ENCODE measurements at places on chromosomes 3 and 15.

- no peak for DNase-seq
These were observed 26.6 kb downstream of the CGGBP1 start for GRCh38 chr3:88032245-88032644.

DNA sequence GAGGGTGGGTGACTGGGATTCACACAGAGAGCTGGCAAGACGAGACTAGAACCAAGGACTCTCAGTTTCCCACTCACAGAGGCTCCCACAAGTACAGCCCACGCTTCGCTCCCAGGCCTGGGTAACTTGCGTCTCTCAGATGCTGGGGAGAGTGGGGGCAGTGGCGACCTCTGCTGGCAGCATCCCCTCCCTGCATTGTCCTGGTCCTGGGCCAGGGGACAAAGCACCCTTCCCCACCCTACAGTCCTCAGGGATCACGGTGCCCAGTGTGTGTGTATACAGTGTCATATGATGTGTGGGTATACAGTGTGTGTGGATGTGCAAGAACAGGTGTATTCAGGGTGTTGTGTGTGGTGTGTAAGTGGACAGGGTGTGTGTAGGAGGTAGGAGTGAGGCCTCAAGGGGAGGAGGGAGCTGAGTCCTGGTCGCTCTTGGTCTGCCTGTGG, 12.8 kb downstream of the VILL start:
- no peak for DNase-seq

DNA sequence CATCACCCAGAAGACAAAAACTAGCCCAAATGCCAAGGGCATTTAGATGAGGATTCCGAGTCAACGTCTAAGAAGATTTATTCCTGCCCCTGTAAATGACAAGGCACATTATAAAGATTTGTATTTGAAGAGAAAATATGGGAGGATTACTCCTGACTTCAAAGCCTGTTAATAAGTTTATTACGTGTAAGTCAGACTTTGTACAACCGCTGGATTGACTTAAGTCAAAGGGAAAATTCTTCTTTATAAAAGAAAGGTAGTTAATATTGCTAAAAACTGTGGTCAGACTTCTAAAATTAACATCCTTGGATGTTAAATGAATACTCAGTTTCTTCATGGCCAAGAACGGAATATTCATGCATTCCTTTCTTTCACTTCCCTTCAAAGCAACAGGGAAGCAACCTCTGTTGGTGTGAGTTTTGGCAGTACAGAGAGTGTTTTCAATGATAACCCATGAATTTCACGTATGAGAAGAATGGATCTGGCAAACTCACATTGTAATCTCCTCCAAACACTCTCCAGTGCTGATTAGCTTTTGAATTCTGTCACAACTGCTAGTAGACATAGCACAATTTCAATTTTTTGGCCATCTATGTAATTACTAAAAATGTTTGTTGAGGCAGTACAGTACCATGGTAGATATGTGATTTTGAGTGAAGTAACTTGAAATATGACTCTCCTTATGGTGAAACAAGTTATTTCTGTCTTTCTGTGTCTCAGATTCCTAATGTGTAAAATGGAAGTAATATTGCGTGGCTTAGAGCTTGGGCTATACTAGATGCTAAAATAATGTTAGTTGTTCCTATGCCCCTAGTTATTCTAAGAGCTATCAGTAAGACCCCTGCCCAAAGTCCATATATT, 62.0 kb downstream of the PLD1 start:
- DNase-seq = no peak

DNA sequence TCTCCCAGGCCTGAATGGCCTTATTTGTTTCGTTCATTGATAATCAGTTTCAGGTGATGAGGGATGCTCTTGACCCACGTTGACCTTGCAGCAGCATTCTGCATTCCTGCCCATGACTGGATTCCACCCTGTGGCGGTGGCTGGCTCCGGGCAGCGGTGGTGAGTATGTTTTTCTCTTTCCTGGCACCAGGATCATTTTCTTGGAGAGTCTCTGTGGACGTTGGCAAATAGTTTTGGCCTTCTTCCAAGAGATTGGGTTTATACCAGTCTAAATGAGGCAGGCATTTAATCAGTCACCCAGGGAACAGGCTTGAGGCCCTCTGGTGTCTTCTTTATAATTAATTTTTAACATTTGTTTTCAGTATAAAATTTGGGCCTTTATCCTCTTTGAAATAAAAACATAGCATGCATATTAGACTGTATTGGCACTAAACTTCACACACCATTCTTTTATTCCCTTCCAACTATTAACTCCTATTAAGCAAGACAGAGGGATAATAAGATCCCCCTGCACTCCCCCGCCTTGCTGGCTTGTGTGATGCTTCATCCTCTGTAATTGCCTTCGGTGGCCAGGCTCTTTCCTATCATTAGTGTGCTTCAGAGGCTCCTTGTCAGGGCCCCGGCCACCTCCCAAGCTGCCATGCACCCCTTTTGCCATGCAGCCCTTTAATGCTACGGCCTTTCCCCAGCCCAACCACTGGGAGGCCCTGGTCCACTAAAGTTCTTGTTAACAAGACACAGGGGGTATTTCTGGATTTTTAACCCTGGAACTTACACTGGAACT, 176.2 kb upstream of the TOPAZ1 start:
- DNase-seq = peak; percentile 62

GRCh38 chr15:70378126-70379031, 280.7 kb upstream of the TLE3 start:
- DNase-seq = peak; percentile 80

GRCh38 chr3:123092243-123092642, 25.4 kb downstream of the PDIA5 start:
- no peak for DNase-seq

DNA sequence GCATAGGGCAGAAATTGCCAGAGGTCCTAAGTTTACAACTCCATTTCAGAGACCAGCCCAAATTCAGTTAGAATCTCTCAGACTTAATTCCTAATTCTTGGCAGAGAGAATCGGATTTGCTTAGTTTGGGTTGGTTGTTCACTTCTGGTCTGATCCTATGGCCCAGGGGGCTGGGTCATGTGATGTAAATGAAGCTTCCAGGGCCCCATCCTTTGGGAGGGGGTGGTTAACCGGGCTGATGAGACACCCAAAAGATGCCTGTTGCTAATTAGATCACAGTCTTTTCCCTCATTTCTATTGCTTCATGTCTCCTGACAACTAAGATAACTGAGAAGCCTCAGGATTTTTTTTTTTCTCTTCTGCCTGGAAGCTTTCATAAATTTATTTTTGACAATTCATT, 11.1 kb upstream of the ZNF620 start:
- DNase-seq = no peak

DNA sequence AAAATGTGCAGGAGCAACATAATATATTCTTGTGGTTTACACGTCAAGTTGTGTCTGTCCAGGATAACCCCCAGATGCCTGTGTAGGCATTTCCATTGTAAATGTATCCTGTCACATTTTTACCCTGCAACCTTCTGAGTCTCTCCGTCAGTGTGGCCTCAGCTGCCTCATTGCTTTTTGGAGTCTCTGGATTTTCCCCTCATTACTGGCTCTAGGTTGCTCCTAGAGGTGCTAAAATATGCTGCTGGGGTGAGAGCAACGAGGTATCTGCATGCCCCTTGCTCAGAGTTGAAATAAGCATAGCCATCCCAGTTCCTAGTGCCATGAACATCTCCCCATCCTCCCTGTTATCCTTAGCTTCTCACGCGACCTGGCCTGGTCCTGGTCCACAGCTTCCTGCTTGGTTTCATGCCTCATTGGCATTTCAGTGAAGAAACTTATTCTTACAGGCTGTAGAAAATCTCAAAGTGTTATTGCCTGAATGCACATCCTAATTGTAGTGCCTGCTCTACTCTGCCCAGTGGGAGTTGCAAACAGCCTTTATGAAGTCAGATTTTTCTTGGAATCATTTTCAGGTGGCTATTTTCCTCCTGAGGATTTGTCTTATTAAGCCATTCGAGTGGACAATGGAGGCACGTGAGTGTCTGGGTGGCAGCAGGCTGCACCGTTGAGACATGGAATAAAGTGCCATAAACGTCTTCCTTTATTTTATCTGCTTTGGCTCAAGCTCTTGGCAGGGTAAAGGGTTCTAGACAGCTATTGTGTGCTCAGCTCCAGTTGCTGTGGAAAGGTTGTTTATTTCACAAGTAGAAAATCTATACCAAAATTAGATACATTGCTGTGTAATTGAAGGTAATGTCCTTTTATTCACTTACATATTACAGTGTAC, 33.2 kb downstream of the OXNAD1 start:
- no peak for DNase-seq

DNA sequence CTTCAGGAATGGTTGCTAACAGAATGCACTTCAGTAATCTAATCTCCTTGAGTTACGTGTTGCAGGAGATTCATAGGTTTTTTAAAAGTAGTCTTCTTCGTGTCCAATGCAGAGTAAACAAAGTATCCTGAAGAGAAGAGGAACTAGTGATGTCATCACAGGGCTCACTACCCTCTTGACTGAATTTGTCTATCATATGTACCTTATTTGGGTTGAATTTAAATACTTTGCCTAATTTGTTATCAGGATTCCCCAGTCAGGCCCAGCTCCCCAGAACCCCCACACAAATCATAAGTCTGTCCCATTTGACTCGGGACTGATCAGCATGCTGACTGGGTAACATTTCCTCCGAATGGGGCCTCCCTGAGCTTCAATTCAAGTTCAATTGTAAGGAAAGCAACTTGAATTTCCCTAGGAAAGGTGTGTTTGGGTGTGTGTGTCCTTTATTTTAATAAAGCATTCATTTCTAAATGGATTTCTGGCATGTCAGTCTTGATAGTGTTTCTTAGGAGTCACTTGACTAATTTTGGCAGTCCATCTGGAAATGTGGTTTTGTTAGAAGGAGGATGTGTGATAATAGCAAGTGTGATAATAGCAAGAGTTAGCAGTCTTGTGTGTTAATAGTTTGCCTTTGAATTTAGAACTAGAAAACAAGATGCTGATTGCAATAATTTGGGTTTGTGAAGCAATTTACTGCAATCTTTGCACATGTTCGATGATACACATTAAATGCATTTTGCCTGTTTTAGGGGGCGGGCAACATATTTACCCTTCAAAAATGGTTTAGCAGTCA, 21.9 kb downstream of the OXNAD1 start:
- DNase-seq = no peak

GRCh38 chr3:23404246-23404645, 201.1 kb downstream of the UBE2E2 start:
- no peak for DNase-seq

DNA sequence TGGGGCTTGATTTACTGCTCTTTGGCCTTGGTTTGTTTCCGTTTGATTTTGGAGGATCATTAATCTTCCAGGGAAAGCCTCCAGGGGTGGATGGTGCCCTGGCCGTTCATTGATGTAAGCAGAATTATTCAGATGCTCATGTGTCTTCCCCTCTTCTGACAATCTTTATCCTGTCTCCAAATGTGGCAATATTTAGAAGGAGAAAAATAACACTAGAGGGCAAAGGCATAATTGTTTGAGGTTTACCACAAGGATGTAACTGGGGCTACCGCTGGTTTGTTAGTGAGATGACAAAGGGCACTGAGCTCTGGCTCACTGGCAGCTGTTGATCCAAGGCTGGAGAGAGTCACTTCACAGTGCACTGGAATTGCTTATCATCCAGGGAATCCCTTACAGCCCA, 18.2 kb upstream of the PLCL2 start:
- DNase-seq = no peak

DNA sequence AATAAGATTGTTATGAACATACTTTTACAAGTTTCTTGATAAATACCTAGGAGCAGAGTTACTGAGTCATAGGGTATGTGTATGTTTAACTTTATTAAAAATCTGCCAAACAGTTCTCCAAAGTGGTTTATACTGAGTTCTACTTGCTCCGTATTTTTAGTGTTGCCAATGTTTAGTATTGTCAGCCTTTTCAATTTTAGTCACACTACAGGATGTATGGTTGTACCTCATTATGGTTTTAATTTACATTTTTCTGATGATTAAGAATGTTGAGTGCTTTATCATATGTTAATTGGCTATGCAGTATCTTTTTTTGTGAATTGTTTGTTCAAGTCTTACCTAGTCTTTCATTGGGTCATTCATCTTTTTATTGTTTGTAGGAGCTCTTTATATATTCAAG, 4.3 kb downstream of the TMOD3 start:
- no peak for DNase-seq

- no peak for DNase-seq
These were observed 159.8 kb upstream of the NUDT16 start for GRCh38 chr3:131221731-131222130.

DNA sequence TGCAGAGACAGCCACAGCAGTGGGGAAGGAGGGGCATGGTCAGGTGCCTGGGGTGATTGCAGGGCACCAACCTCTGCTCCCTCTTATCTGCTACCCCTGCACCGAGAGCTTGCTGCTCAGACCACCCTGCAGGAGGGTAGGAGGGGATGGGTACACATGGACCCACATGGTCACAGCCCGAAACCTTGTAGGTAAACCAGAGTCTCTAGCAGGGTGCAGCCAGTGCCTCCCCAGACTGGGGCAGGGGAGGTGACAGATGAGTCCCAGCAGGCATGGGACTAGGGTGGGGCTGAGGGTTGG, 49.2 kb downstream of the FAH start:
- no peak for DNase-seq

- no peak for DNase-seq
These were observed 19.5 kb downstream of the SEC22C start for GRCh38 chr3:42562047-42562907.

GRCh38 chr3:40456279-40456939, 730 bp upstream of the RPL14 start:
- no peak for DNase-seq

GRCh38 chr3:171695426-171695825, 114.9 kb downstream of the PLD1 start:
- no peak for DNase-seq

- DNase-seq = no peak
These were observed 48.0 kb downstream of the SMAD6 start for GRCh38 chr15:66749841-66750575.

- DNase-seq = peak; percentile 40
These were observed 87.3 kb upstream of the CGNL1 start for GRCh38 chr15:57288926-57289580.

- no peak for DNase-seq
These were observed 34.8 kb upstream of the ARHGEF3 start for GRCh38 chr3:56836276-56837163.

- DNase-seq = no peak
These were observed 33.0 kb upstream of the UMPS start for GRCh38 chr3:124697302-124697701.

- DNase-seq = no peak
These were observed 307.0 kb upstream of the ROPN1 start for GRCh38 chr3:124298951-124299350.

DNA sequence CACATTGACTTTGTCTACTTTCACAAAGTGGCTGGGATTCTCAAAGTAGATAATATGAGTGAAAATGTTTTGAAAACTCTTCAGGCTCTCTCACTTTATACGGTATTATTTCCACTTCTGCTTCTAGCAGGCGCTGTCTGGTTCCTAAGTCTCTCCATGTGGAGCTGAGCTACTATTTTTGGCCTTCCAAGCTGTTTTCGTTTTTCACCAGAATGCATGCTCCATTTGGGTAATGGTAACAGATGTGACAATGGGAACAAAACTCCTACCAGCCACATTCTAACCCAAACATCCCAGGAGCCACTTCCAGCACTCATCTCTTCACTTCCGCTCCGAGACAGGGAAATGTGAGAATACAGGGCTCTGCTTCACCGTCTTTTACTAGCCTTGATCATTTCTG, 586.7 kb downstream of the NTRK3 start:
- no peak for DNase-seq

Measured in lower leg skin (tissue), 4 donors.